ENCODE measurements at places on chromosomes 1 and 21.

DNA sequence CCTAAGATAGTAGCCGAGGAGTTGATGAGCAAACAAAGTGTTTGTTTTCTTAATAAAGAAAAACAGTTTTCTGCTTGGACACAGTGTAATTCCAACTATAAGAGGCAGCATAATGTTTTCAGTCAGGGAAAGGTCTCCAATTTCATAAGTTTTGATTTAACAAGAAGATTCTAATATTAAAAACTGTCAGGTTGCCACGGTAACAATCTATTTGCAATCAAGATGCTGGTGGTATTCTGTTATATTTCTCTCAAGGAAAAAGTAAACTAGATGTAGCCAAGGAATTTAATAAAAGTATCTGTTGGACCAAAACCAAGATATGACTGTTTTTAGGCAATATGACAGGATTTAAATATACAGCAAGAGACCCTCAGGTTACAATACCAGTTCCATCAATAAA lies 211.7 kb downstream of the SMYD3 start:
- DNase-seq, result no peak

- DNase-seq, result peak; percentile 13
Observed at GRCh38 chr1:110686188-110686587, 11.4 kb upstream of the KCNA3 start.

DNA sequence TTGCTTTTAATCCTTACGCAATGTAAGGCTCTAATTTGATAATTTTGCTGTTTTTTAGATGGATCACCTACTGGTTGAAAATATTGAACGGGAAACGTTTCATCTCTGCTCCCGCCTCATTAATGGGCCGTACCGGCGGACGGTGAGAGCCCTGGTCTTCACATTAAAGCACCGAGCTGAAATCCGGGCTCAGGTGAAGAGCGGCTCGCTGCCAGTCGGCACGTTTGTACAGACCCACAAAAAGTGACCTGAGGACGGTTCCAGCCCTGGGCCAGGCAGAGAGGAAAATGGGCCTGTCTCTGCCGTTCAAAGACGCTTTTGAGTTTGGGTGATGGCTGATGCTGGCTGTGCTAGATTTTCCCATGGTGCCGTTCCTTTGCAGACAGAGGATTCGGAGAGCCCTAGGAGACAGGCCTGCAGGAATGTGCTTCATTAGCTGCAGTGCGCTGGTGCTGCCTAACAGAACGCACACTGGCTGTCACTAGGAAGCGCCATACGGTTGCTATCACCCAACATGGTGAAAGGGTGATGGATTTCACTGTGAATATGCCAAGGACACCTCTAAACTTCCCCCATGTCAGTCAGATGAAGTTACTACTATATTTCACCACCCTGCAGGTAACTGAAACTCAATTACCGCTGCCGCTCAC lies 42.9 kb downstream of the TCEANC2 start:
- DNase-seq, result no peak

DNA sequence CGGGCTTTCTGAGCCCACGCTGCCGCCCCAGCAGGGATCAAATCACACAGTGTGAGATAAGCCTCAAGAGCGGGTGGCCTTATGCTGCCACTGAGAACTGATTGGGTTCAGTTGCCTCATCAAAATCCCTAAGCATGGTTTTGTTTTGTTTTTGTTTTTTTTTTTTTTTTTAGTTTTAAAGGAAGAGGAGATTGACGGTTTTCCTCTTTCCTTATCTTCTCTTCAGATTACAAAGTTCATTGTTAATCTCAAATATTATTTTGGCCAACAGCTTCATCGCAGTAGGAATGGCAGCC lies 651 bp downstream of the COA6 start:
- no peak for DNase-seq
